ENCODE measurements at places on chromosomes 1 and 21. TPM values are rescaled to one million over a fixed set of nuclear protein-coding genes. Genes with fewer than 3 reads are reported as not detected.

GRCh38 chr1:156293895-156294294 is 1.6 kb downstream of the GLMP start:
- no peak for DNase-seq
- no peak overlapping the region for H3K4me3 ChIP-seq
- H3K4me1 ChIP-seq = peaks cover 19% of the 10 kb centered on the region

Gene BCAS2
- 47.5 TPM for total RNA-seq

Gene RGS8
- total RNA-seq = not detected

Gene OLIG2
- total RNA-seq = not detected

Gene CD53
- 404 TPM for total RNA-seq

- no peaks in the 10 kb centered on the region for H3K36me3 ChIP-seq
- DNase-seq = no peak
- no peak overlapping the region for H3K4me3 ChIP-seq
- H3K4me1 ChIP-seq = no peaks in the 10 kb centered on the region
- H3K27ac ChIP-seq = no peak overlapping the region
Measured at GRCh38 chr21:45858180-45858579, 123.4 kb upstream of the COL6A1 start.

Gene AQP10
- total RNA-seq = not detected

DNA sequence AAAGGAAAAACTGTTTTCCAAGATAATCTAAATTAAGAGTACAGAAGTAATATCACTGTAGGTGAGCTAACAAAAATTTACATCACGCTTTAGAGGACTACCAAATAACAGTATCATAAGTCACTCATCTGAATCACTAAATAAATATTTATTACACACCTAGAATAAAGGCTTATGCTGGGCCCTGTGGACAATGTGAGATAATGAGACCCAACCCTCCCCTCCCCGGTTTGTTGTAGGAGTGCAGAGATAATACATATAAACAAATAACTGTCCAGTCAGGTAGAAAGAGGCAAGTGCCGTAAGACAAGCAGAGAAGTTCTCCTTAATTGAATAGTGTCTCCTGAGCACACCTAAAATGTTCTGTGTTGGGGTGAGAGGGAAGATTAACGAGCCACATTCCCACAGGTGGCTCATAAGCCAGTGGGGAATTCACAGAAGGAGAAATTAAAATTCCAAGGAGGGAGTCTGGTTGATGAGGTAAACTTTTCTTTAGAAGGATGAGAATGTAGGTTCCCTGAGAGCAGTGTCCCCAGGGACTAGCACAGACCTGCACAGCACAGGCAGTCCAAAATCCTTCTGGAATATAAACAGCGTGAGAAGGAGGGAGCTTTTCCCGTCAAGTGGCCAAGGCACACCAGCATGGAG is 241.4 kb downstream of the NFIA start:
- H3K27me3 ChIP-seq = no peaks in the 10 kb centered on the region
- no peaks in the 10 kb centered on the region for H3K36me3 ChIP-seq
- H3K27ac ChIP-seq = no peak overlapping the region
- H3K4me3 ChIP-seq = no peak overlapping the region
- DNase-seq = no peak
- H3K4me1 ChIP-seq = no peaks in the 10 kb centered on the region

Data from activated CD8-positive, alpha-beta T cell treated with anti-CD3 and anti-CD28 coated beads, Interleukin-2, amount 10 ng/mL, durations not matched to agents 7 days and 5 days (primary cell).